Activated CD4-positive, alpha-beta T cell treated with anti-CD3 and anti-CD28 coated beads for 48 hours (primary cell): ENCODE measurements at places on chromosomes 1 and 21.

DNA sequence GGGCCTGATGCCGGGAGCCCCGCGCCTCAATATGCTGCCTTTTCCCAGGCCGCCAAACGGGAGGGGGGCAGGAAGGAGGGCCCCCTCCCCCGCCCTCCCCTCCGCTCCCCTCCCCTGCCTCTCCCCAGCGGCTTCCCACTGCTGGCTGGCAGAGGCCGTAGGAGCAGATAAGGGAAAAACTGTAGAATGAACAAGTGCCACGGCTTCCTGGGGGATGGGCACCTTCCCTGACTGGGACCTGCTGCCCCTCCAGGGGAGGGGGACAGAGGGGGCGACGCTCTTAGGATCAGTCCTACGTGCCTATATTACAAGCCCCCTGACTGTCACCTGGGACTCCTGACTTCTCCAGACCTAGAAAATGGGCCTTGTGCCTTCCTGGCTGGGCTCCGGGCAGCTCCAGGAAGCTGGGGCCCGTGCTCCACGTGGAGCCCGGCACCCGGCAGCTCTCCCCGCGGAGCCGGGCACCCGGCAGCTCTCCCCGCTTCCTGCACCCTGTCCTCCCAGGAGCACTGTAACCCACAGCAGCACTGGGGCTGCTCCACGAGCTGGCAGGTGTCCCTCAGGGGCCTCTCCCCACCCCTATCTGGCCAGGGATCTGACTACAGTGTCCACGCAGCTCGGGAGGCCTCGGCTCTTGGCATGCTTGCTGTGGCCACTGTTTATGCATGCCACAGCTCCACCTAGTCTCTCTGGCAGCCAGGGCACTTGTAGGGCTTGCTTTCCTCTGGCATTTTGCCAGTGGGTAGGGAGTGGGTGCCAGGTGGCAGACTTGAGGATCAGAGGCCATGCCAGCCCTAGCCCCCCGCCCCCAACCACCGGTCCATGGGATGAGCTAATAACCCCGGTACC lies 674 bp upstream of the HES5 start:
- DNase-seq, result no peak

- peak; percentile 30 for DNase-seq
Observed at GRCh38 chr21:45154511-45155508, 80.4 kb downstream of the ADARB1 start.

DNA sequence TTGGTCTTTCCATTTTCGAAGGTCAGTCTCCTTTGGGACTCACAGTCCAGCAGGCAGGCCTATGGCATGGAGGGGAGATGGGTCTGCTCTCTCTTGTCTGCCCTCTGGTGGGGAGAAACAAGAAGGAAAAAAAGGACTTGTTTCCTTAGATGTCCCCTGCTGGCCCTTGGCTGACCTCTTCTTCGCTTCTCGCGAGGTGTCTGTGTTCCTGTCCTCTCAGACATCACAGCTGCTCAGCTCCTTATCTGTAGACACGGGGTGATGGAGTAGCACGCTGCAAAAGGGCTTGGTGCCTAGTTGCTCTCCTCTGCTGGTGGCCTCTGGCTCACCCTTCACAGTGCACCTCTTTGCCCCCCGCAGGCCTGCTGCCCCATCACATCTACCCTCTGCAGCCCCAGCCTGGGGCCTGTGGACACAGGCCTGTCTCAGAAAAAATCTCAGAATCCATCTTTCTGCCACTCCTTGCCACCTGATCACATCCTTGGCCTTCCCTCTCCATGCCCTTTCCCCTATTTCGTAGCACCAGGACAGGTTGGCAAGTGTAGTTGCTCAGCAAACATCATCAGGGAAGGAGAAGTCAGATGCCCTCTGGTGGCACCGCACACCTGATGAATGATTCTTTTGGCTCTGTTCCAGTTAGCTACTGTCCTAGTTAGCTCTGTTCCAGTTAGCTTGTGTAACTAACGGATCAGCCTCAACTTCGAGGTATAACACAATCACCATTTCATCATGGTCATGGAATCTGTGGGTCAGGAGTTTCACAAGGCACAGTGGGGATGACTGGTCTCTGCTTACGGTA lies 18.7 kb upstream of the AK2 start:
- peak; percentile 36 for DNase-seq

GRCh38 chr1:70486676-70487458 lies 75.8 kb downstream of the CTH start:
- DNase-seq, result no peak

GRCh38 chr1:29237129-29237821 lies 953 bp downstream of the PTPRU start:
- DNase-seq, result peak; percentile 18

DNA sequence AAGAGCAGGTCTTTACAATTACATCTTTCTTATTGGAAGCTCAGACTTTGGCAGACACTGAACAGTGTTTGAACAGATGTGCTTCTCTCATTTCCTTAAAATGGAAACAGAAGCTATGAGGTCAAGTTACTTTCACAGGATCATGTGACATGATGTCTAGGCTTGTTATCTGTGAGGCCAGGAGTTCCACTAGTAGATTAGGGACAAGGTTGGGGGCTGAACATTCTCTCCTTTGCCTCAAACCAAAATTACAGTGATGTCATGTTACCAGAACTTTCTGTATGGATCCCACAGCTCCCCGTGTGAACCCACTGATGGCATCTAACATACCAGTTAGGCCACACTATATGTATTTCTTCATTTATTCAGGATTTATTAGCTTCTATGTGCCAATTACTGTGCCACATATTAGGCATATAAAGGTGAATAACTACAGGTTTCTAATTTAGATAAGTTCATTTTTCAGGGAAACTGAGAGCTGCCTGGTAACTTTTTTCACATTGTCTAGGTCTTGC lies 6.0 kb downstream of the DYNLT5 start:
- no peak for DNase-seq

- DNase-seq, result no peak
Observed at GRCh38 chr1:27554759-27555699, 48.9 kb downstream of the AHDC1 start.

DNA sequence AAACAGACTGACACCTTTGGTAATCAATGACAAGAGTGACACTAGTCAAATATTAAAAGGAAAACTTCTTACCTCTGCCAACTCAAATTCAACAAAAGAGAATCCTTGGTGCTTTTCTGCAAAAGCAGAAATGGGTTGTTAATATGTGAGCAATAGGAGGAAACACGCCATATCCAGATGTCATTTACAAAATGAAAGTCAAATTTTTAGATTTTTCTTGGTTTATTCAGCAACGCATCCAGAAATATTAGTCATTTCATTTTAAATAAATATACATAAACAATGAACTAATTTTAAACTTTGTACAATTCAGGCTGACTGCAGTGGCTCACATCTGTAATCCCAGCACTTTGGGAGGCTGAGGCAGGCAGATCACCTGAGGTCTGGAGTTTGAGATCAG lies 22.3 kb downstream of the PABPC4 start:
- no peak for DNase-seq

- DNase-seq, result no peak
Observed at GRCh38 chr21:45830221-45830640, 151.3 kb upstream of the COL6A1 start.

DNA sequence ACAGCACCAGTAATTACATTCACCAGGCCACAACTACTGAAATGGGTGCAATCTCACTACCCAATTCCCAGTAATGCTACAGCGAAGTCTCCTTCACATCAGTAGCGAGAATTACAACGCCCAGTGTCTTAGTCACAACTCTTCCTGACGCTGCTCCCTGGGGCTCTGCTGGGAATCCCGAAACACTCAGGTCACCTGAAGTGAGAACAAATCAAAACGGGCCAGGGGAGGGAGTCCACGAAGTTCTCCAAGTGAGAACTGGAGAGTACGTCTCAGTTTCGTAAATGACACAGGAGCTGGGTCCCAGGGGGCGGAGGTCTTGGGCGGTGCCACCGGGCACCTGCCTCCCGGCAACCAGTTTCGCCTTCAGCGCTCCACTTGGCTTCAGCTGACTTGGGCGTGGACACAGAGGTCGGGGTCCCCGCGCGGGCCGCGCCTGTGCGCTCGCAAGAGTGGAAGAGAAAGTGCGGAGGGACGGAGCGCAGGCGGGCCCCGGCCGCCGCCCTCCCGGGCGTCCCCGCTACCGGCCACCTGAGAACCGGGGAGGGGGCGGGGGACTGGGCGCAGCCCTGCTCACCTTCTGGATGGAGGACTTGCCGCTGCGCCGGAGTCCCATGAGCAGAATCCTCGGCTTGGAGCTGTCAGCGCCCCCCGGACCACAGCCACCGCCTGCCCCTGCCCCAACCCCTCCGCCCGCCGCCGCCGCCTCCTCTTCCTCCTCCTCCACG lies 575 bp downstream of the RRAGC start:
- peak; percentile 72 for DNase-seq

DNA sequence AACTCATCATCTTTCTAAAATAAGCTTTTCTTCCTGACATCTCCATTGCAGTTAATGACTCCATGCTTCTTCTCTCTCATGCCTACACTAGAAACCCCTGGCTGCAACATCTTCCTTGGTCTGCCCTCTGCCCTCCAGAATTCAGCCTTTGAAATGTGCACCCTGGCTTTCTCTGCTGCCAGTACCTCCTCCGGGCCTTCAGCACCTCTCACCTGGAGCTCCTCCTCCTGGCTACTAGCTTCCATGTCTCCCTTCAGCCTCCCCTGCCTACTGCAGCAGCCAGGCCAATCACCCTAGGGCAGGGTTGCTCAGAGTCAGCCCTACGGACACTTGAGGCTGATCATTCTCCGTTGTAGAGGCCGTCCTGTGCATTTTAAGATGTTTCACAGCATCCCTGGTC lies 18.3 kb downstream of the SUSD4 start:
- DNase-seq, result no peak
